IPS DF 6.9 (cell line): ENCODE measurements at places on chromosomes 1 and 21.

DNA sequence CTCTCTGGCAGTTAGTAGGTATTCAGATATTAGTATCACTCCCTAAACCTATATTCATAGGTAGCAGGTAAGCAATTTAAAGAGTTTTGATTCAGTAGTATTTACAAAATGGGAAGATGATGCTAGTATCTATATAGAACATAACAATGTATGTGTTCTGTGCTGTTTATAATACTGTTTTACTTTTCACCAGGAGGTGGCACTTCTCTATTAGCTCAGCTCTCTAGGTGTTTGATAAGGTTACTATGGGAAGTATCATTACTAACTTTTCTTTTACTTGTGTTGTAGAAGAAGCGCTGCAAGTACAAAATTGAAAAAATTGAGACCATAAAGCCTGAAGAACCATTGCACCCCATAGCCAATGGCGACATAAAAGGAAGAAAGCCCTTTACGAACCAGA is 49.4 kb upstream of the FASLG start:
- no peak for DNase-seq
- H3K36me3 ChIP-seq: peaks cover 2% of the 10 kb centered on the region; the same call in 1 of the 2 replicates
- H3K4me3 ChIP-seq: no peak overlapping the region
- H3K27ac ChIP-seq: no peak overlapping the region
- no peaks in the 10 kb centered on the region for H3K27me3 ChIP-seq
- no peaks in the 10 kb centered on the region for H3K4me1 ChIP-seq

DNA sequence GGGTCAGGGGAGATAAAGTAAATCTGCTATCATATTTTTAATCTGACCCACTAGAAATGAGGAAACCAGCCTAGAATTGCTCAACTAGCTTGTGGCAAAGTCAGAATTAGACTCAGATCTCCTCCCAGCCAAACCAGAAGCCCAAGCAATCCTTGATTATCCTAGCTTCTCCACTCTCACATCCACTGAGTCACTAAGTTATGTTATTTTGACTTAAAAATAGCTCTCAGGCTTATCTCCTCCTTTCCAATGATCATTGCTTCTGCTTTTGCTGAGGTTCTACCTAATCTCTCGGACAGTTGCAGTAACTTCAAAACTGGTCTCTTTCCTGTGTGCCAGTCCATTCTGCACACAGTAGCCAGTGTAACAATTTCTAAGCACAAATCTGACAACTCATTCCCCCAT is 22.9 kb downstream of the OVAAL start:
- no peaks in the 10 kb centered on the region for H3K27me3 ChIP-seq
- H3K36me3 ChIP-seq: no peaks in the 10 kb centered on the region
- H3K4me1 ChIP-seq: no peaks in the 10 kb centered on the region
- no peak overlapping the region for H3K27ac ChIP-seq
- DNase-seq: no peak

- H3K27me3 ChIP-seq: no peaks in the 10 kb centered on the region
- DNase-seq: no peak
- H3K4me3 ChIP-seq: no peak overlapping the region
- H3K36me3 ChIP-seq: no peaks in the 10 kb centered on the region
- H3K27ac ChIP-seq: no peak overlapping the region
These were observed 1.6 kb upstream of the DNMT3L start for GRCh38 chr21:44263221-44263760.

- no peak overlapping the region for H3K27ac ChIP-seq
- H3K4me3 ChIP-seq: peak overlapping the region; percentile 90
- H3K36me3 ChIP-seq: no peaks in the 10 kb centered on the region
- no peaks in the 10 kb centered on the region for H3K4me1 ChIP-seq
- no peaks in the 10 kb centered on the region for H3K27me3 ChIP-seq
These were observed 1.1 kb downstream of the LUZP1 start for GRCh38 chr1:23167353-23168078.

DNA sequence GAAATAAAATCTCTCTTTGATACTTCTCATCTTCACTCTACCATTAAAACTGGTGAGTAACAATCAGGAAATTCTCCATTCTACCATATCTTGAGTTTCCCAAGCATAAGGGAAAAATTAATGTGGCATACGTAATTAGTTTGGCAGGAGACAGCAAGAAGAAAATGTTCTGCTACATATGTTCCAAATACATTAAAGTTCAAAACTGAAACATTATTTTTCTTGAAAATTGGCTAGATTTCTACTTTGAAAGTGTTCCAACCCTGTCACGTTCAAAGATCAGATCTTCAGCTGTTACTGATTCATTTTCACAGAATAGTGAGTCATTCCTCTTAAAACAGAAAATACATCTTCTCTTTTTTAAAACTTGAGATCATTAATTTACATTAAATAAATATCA is 48.5 kb downstream of the PIGK start:
- H3K4me3 ChIP-seq: no peak overlapping the region
- no peak overlapping the region for H3K27ac ChIP-seq
- no peaks in the 10 kb centered on the region for H3K36me3 ChIP-seq
- H3K4me1 ChIP-seq: no peaks in the 10 kb centered on the region
- DNase-seq: no peak

DNA sequence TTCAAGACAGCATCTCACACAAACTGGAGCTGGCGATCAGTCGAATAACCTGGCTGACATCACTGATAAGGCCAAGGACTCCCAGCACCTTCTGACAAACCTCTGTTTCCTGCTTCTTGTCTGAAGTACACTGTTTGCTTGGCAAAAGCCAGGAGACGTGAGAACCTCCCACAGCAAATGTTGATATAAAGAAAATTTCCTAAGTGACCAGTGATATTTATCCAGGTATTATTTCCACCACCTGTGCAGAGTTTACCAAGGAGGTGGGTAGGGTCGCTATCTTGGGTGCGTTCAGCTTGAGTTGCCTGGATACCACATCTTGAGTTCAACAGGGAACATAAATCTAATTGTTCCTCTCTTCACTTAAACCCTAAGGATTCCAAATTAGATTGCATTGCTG is 72.9 kb downstream of the SETD4 start:
- no peaks in the 10 kb centered on the region for H3K27me3 ChIP-seq
- H3K27ac ChIP-seq: no peak overlapping the region
- H3K4me1 ChIP-seq: no peaks in the 10 kb centered on the region
- no peak overlapping the region for H3K4me3 ChIP-seq
- H3K36me3 ChIP-seq: no peaks in the 10 kb centered on the region

GRCh38 chr1:172824209-172824608 is 165.3 kb downstream of the FASLG start:
- DNase-seq: no peak
- peaks cover 2% of the 10 kb centered on the region for H3K4me1 ChIP-seq
- no peak overlapping the region for H3K4me3 ChIP-seq

DNA sequence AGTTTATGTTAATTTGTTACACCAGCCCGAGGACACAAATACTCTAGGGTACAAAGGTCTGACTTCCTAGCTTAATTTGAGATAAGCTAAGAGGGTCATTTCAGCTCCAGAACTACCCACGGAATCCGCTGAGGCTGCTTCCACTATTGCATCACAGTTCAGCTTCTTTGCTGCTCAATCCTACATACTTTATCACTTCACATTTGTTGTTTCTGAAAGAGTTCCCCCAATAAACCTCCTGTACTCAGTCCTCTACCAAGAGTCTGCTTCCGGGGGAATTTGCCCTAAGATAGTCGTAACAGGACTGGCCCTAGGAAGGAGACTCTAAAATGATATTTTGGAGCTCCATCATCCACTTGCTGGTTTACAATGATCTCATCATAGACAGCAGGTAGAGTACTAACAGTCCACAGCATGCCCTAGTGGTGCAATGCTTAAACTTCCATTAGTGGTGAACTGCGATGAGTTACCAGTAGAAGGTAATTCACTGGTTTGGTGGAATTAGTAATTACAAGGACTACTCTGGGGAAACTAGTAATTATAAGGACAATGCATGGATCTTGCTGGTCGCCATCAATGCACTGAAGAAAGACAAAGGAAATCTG is 229.3 kb downstream of the USH2A start:
- no peak overlapping the region for H3K4me3 ChIP-seq
- H3K36me3 ChIP-seq: no peaks in the 10 kb centered on the region
- no peaks in the 10 kb centered on the region for H3K4me1 ChIP-seq
- no peak overlapping the region for H3K27ac ChIP-seq

- no peak overlapping the region for H3K27ac ChIP-seq
- no peak overlapping the region for H3K4me3 ChIP-seq
- H3K27me3 ChIP-seq: no peaks in the 10 kb centered on the region
- peaks cover 9% of the 10 kb centered on the region for H3K4me1 ChIP-seq
- H3K36me3 ChIP-seq: no peaks in the 10 kb centered on the region
These were observed 82.6 kb upstream of the F3 start for GRCh38 chr1:94624203-94624602.

GRCh38 chr1:172883387-172883791 is 167.4 kb downstream of the TNFSF18 start:
- DNase-seq: no peak
- H3K27ac ChIP-seq: no peak overlapping the region
- no peaks in the 10 kb centered on the region for H3K36me3 ChIP-seq
- H3K4me3 ChIP-seq: no peak overlapping the region
- H3K27me3 ChIP-seq: no peaks in the 10 kb centered on the region

DNA sequence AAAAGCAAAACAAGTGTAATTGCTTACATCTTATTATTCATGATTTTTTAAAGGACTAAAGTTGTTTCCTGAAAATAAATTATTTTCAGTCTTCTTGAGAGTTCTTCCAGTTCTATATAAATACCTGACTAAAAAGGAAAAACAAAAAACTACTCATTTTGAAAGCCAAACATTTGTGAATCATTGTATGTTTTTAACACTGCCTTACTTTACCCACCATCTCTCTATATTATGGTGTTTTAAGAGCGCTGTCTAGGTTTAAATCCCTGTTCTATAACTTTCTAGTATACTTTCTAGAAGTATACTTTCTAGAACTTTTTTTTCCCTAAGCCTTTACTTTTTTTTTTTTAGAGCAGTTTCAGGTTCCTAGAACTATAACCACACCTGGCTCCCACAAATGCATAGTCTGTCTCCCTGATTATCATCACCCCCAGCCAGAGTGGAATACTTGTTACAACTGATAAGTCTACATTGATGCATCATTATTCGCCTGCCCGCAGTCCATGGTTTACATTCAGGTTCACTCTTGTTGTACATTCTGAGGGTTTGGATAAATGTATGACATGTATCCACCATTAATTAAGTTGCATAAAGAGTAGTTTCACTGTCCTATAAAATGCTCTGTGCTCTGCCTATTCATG is 9.8 kb downstream of the RSBN1 start:
- no peaks in the 10 kb centered on the region for H3K36me3 ChIP-seq
- no peak overlapping the region for H3K4me3 ChIP-seq
- no peaks in the 10 kb centered on the region for H3K27me3 ChIP-seq
- H3K4me1 ChIP-seq: no peaks in the 10 kb centered on the region
- H3K27ac ChIP-seq: no peak overlapping the region
- DNase-seq: no peak

DNA sequence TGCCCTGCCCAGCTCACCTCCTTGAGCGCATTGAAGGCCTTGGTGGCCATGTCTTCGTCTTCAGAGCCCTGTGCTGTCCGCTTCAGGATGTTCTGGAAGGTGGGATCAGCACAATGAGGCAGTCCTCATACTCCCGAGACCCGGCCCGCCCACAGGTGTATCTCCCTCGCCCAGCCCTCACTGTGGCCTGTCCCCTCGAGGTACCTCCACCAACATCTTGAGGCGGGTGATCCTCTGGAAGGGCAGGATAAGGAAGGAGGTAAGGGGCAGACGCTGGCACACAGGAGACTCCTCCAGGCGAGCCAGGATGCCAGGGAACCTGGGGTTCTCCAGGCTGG is 7.1 kb downstream of the ARHGEF19 start:
- DNase-seq: no peak
- H3K27me3 ChIP-seq: no peaks in the 10 kb centered on the region
- peaks cover 22% of the 10 kb centered on the region for H3K36me3 ChIP-seq
- H3K27ac ChIP-seq: no peak overlapping the region
- H3K4me1 ChIP-seq: peaks cover 12% of the 10 kb centered on the region; the same call in 1 of the 2 replicates
- H3K4me3 ChIP-seq: no peak overlapping the region

- H3K36me3 ChIP-seq: no peaks in the 10 kb centered on the region
- H3K27me3 ChIP-seq: no peaks in the 10 kb centered on the region
- no peak for DNase-seq
- H3K4me3 ChIP-seq: no peak overlapping the region
- H3K27ac ChIP-seq: no peak overlapping the region
- no peaks in the 10 kb centered on the region for H3K4me1 ChIP-seq
These were observed 123.4 kb upstream of the C8B start for GRCh38 chr1:57089221-57089620.

- no peaks in the 10 kb centered on the region for H3K27me3 ChIP-seq
- H3K36me3 ChIP-seq: peaks cover 7% of the 10 kb centered on the region
- H3K4me1 ChIP-seq: peaks cover 5% of the 10 kb centered on the region; the same call in 1 of the 2 replicates
- DNase-seq: no peak
- H3K27ac ChIP-seq: no peak within 1 kb of the TSS
These were observed at the start of gene GLMP for GRCh38 chr1:156295391-156295947. GLMP (minus strand) TSS chr1:156295679; CDS start chr1:156295645, 34 bp downstream.

DNA sequence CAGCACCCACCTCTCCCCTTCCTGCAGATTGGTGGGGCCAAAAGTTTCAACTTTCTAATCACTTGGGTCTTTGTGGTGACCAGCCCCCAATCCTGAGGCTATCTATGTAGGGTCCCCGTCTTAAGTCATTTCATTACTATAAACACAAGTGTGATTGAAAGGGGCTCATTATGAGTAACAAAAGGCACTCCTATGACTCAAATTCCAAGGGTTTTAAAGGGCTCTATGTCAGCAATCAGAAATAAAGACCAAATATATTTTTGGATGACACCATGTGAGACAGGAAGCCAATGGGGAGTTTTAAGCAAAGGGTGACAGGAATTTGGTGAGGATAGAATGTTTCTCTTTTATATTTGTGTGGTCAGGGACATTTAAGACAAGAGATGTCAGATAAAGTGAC is 6.2 kb downstream of the ERO1B start:
- no peaks in the 10 kb centered on the region for H3K36me3 ChIP-seq
- no peaks in the 10 kb centered on the region for H3K4me1 ChIP-seq
- no peak overlapping the region for H3K27ac ChIP-seq
- DNase-seq: no peak

GRCh38 chr1:57770772-57771171 is 346.9 kb upstream of the DAB1 start:
- peak; percentile 18 for DNase-seq
- no peaks in the 10 kb centered on the region for H3K36me3 ChIP-seq
- H3K4me1 ChIP-seq: no peaks in the 10 kb centered on the region
- no peak overlapping the region for H3K4me3 ChIP-seq
- no peak overlapping the region for H3K27ac ChIP-seq
- H3K27me3 ChIP-seq: no peaks in the 10 kb centered on the region

- no peaks in the 10 kb centered on the region for H3K27me3 ChIP-seq
- no peak overlapping the region for H3K4me3 ChIP-seq
- H3K36me3 ChIP-seq: no peaks in the 10 kb centered on the region
- no peak overlapping the region for H3K27ac ChIP-seq
- no peak for DNase-seq
These were observed 113.1 kb downstream of the ZNF326 start for GRCh38 chr1:90107990-90108389.

DNA sequence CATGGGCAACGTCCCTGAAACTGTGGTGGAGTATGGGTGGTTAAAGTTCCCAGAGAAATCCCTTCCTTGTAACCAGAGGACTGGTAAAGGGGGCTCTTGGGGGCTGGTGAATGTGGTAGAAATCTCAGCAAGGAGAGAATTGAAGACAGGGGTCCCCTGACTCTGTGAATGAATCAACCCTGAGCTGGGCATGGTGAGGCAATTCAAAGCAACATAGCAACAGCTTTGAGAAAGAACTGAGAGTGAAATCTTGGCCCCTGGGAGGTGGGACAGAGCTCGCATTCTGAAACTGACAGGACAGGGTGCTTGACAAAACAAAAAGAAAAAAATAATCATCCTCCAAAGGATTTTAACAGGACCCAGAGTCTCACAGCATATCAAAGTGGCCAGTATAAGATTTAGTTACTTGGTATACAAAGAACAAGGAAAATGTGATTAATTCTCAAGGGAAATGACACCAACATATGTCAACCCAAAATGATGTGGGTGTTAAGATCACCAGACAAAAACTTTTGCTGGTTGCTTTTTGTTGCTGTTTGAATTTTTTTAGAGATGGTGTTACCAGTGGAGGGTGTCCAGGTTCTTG is 11.7 kb upstream of the SUMO3 start:
- no peak overlapping the region for H3K4me3 ChIP-seq
- no peaks in the 10 kb centered on the region for H3K27me3 ChIP-seq
- no peaks in the 10 kb centered on the region for H3K4me1 ChIP-seq
- H3K36me3 ChIP-seq: no peaks in the 10 kb centered on the region
- no peak for DNase-seq
